ENCODE measurements at places on chromosomes 11 and 22. TPM values are rescaled to one million over a fixed set of nuclear protein-coding genes. Genes with fewer than 3 reads are reported as not detected.

- DNase-seq: no peak
Measured at GRCh38 chr11:128409476-128409875, 177.9 kb downstream of the ETS1 start.

- DNase-seq: no peak
Measured at GRCh38 chr11:128469220-128469619, 118.1 kb downstream of the ETS1 start.

DCHS1 gene
- 156 TPM for total RNA-seq

MPPED2 gene
- total RNA-seq: 50.2 TPM

GRCh38 chr22:27798511-27799014, 3.0 kb downstream of the MN1 start:
- DNase-seq: no peak

- DNase-seq: no peak
Measured at GRCh38 chr11:104078245-104078644, 41.8 kb downstream of the DDI1 start.

GRCh38 chr11:98589967-98590366, 430.8 kb upstream of the CNTN5 start:
- no peak for DNase-seq

GRCh38 chr11:29750392-29750791, 266.4 kb downstream of the KCNA4 start:
- no peak for DNase-seq

DNA sequence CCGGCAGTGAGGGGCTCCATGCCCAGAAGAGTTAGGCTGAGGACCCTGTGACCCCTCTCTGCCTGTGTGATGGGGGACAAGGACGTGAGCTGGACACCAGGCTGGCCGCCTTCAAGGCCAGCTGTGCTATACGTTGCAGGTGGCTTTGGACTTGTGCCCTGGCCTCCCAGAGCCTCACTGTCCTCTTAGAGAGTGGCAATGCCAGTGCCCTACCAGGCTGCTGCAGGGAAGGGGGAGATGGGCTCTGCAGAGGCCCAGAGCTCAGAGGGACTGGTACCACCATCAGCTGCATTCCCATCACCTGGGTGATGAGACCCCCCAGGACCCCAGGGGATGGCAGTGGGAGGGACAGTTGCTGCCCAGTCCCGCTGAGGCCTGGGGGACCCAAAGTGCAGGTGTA, 90.4 kb upstream of the SHISAL1 start:
- DNase-seq: no peak

NPAS4 gene
- not detected for total RNA-seq

CRYBA4 gene
- total RNA-seq: 0.46 TPM

DNA sequence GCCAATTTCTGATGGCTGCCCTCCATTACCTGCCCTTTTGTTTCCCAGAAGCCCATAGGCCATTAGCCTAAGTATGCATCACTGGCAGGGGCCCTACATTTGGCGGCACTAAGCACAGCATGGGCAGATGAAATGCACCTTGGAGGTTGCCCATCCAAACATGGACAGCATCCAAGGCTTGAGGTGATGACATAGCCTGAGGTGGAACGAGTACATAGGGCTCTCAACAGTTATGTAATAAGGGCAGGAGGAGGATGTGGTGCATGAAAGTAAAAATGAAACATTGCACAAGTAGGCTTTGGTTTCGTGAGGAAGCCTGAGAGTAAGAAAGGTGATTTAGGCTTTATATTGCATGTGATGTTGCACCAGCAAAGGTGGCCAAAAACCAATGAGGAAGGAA, 148.1 kb downstream of the FAM76B start:
- DNase-seq: no peak

- no peak for DNase-seq
Measured at GRCh38 chr11:134398644-134399292, 13.3 kb downstream of the B3GAT1 start.
